Stimulated activated CD8-positive, alpha-beta memory T cell treated with anti-CD3 and anti-CD28 coated beads, Interleukin-4, amount 100 ng/mL, for 1 hour (primary cell): ENCODE measurements at places on chromosomes 7 and 10.

- no peak for DNase-seq
These were observed 158.3 kb downstream of the TCF7L2 start for GRCh38 chr10:113108194-113108835.

GRCh38 chr7:2157473-2158279 lies 75.1 kb downstream of the MAD1L1 start:
- DNase-seq: no peak

- DNase-seq: no peak
These were observed 141.3 kb upstream of the VKORC1L1 start for GRCh38 chr7:65731562-65732035.

GRCh38 chr10:24731942-24732341 lies 8.3 kb upstream of the ARHGAP21 start:
- no peak for DNase-seq

DNA sequence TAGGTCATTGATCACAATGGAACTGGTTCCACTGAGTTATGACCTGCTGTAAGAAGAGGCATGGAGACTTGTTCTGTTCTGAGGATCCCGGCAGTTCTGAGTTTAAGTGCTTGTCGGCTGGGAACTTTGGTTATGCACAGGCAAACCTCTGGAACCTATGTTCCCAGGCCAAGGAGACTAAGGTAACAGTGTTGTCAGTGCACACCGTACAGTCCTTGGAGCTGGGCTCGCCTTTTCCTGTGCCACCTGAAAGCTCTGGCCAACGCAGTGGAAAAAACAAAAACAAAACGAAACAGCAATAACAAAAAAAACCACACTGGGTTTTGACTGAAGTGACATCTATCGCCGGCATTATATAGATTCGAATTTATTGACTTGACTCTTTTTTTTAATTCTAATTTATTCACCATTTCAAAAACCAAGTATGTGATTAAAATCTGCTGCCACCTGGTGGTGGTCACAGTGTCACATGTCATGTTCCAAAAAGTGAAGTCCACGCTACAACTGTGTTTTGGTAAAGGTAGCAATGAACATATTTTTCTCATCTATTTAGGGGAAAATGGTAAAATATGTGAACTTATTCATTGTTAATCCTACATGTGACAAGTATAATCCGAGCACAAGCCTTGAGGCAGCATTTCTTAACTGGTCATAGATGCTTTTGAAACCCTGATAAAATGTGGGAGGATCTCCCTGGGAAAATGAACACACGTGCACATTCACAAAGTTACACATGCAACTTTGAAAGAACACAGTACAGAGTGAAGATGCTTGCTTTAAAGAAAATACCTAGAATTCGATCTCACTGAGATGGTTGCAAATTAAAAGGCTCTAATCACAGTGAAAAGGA lies 113.8 kb upstream of the PPP2R2D start:
- no peak for DNase-seq

- no peak for DNase-seq
These were observed 19.6 kb downstream of the SVIL start for GRCh38 chr10:29615195-29615594.

- no peak for DNase-seq
These were observed 29.4 kb upstream of the ANAPC16 start for GRCh38 chr10:72186258-72186981.

GRCh38 chr10:20956843-20957242 lies 59.7 kb upstream of the NEBL start:
- DNase-seq: no peak

DNA sequence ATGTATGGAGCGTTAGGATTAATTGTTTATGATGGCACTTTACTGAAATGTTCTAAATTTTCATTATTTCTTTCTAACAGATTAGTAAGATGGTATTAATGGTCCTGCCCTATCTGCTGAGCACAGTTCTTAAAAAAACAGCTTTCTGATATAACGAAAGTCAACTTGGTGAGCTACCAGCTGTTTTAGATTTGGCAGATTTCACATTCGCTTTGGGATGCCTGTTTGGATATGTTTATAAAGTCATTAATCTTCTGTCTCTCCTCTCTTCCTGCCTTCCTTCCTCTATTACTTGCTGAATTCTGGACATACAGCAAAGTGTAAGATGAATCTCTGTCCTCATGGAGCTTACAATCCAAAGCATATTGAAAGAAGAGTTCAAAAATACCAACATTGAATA lies 396.8 kb upstream of the LRGUK start:
- no peak for DNase-seq

DNA sequence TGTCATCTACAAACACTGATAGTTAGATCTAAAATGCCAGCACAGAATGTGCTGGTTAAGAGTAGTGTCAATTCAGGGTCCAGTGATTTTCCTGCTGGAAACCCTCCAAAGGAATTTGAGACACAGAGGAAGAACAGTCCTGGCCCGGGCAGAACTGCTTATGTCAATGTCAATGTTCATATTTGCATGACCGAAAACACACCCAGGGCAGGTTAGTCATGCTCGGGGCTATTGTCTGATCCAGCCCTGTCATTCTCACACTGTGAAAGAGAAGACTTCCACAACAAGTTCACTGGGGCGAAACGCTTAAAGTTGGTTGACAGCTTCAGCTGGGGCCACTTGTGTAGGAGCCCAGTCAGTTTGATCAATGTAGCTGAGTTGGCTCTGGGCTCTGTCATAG lies 139.3 kb downstream of the C1GALT1 start:
- DNase-seq: no peak

DNA sequence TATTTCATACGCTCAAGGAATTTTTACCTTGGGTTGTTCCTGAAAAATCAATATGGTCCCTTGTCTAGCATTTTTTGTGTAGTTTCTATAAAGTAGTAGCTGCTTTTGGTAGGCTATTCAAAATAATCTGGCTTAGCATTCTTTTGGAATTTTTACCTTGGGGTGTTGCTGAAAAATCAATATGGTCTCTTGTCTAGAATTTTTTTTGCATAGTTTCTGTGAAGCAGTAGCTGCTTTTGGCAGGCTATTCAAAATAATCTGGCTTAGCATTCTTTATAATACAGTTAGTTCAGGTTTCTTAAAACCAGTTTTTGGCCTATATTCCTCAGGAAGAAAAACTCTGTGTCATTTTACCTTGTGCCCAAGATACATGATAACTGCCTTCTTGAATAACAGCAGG lies 301.9 kb downstream of the SUGCT start:
- DNase-seq: no peak

- DNase-seq: no peak
These were observed 142.4 kb downstream of the C1GALT1 start for GRCh38 chr7:7324698-7325097.

DNA sequence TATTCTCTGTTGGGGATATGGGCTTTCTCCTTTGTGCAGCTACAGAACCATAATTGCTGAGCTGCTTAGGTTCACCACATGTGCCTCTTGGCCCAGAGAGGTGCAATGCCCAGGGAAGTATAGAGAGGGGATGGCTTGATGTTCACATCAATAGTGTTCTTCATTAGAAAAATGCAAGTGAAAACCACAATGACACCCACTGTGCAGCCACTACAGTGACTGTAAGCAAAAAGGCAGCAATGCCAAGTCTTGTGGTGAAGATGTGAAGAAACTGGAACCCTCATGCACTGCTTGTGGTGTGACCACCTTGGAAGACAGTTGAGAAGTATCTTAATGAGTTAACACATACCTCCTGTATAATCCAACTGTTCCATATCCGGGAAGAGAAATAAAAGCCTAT lies 318.9 kb upstream of the ZMIZ1 start:
- DNase-seq: no peak

DNA sequence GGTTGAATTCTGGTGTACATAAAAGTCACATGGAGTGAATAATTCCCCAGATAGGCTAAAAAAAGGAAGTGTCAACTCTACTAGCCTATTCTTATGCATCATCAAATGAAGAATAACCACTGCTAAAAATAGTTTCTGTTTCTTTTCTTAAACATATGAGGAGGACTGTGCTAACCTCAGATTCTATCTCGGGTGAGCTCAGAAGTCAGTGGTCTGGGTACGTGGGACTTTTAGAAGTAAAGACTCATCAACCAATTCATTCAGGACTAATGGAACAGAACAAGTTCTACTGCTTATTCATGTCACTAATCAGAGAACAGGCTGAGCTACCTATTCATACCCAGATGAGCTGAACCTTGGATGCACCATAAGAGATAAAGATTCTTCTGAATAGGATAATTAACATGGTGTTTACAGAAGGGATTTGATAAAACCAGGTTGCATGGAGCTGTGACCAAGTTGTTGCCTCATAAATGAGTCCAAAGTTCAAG lies 9.5 kb upstream of the ASAH2 start:
- no peak for DNase-seq

DNA sequence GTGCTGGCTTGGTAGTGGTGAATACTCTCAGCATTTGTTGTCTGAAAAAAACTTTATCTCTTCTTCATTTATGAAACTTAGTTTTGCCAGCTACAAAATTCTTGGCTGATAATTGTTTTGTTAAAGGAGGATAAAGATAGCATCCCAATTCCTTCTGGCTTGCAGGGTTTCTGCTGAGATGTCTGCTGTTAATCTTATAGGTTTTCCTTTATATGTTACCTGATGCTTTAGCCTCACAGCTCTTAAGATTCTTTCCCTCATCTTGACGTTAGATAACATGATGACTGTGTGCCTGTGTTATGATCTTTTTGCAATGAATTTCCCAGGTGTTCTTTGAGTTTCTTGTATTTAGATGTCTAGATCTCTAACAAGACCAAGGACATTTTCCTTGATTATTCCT lies 9.9 kb upstream of the MRPS33 start:
- DNase-seq: no peak

DNA sequence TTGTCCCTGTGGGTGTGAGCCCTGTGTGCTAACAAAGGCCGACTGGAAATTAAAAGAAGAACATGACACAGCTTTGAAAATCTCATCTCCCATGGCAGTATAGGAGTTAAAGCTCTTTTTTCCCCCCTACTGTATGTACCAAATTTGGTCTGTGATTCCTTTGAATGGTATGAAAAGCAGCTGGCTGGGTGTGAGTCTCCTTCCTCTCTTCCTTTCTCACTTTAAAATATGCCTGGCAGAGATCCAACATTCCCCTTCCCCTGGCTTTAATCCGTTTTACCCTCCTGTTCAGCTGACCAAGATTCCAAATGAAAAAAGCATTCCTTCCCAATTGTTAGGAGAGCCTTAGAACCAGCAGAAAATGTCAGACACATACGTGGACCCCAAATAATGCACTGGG lies 225.0 kb upstream of the CELF2 start:
- no peak for DNase-seq

- DNase-seq: no peak
These were observed 929 bp downstream of the GBF1 start for GRCh38 chr10:102246261-102246660.

DNA sequence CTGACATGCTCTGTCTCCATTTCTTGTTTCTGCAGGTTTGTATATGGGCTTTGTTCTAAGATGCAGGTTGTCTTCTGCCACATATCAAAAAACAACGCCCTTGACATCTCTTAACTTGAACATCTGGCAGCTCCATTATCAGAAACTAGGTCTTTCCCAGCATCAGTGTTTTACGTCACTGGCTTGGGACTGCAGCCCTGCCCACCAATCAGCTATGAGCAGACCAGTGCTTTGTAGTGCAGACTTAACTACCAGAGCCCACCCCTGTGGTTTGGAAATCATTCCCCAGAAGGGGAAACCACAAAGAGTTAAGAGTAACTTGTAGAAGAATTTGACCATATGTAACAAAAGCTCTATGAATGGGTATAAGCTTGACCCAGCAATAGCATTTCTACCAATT lies 132.4 kb downstream of the SEPTIN14 start:
- no peak for DNase-seq

GRCh38 chr7:138873220-138873892 lies 75.4 kb upstream of the ATP6V0A4 start:
- no peak for DNase-seq

GRCh38 chr10:50469778-50470193 lies 154.0 kb downstream of the SGMS1 start:
- no peak for DNase-seq

DNA sequence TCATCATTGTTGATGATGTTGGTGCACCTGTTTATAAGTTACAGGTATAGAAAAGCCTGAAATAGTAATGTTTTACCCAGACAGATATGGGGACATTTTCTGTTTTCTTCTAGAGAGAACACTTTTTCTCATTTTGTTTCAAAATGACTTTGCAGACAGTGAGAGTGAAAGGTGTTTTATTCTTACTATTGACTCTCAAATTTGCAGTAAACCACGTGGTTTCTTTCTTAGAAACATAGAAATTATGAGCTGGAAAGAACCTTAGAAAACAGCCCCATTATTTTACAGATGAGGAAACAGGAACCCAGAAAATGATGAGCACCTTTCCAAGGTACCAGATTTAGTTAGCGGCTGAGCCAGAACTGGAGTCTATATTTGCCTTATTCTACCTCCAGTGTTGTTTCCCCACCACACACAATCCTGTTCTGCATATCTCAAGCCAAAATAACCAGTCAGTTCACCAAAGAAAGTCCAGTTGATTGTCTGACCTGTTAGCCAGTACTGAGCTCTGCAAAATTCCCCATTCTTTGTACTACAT lies 138.9 kb upstream of the AHR start:
- DNase-seq: no peak

GRCh38 chr10:2038036-2038435 lies 300.7 kb upstream of the ADARB2 start:
- no peak for DNase-seq

DNA sequence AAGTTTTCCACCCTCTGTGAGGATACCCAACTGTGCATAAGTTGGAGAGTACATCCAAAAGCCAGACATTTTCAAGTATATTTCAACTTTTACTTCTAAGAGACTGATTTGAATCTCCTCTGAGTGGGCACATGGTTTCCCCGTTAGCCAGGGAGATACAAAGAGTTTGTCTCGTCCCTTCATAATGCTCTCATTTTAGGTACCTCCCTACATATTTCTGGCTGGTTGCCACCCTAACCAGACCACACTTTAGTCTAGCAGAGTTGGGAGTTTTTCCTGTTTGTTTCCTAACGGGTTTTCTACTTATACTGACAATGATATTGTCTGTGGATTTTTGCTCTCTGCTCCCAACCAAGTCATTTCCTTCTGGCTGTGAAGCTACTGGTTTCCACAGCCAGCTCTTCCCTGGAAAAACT lies 180.3 kb downstream of the CCDC71L start:
- DNase-seq: no peak

- no peak for DNase-seq
These were observed 98.9 kb downstream of the LHPP start for GRCh38 chr10:124560377-124561105.

DNA sequence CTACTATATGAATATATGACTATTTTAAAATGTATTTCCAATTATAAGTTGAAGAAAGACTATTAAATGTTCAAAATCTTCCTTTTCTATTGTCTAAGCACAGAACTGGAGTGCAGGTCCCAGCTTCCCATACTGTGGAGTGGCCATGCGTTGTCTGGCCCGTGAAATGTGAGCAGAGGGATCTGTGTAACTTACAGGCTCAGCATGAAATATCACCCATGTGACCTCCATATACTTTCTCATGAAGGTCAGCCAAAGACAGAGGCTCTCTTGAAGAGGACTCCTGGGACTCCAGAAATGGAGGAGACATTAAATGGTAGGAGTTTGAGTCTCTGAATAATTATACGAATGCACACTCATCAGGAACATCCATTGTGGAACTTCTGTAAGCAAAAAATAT lies 92.4 kb upstream of the CAV2 start:
- DNase-seq: no peak
